Activated naive CD4-positive, alpha-beta T cell treated with anti-CD3 and anti-CD28 coated beads for 36 hours (primary cell): ENCODE measurements at places on chromosomes 2 and 18. TPM values are rescaled to one million over a fixed set of nuclear protein-coding genes. Genes with fewer than 3 reads are reported as not detected.

DNA sequence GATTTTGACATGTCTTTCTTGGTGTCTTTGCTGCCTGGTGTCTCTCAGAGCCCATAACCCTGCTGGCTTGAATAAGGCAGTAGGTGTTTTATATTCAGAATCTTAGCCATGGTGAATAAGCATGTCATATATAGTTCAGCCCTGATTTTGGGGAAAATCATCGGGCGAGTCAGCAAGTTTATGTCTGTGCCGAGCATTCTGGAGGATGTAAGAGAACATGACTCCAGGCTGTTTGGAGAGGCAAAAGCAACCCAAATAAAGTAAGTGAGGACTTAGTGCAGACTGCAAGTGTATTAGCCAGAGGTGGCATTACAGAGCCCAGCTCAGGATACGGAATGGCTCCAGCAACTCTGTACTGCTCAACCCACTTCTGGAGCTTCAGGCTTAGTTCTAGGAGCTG, 50.3 kb downstream of the TCF7L1 start:
- no peak overlapping the region for H3K4me3 ChIP-seq
- H3K4me1 ChIP-seq = no peaks in the 10 kb centered on the region
- no peak overlapping the region for H3K27ac ChIP-seq
- no peak for DNase-seq

DNA sequence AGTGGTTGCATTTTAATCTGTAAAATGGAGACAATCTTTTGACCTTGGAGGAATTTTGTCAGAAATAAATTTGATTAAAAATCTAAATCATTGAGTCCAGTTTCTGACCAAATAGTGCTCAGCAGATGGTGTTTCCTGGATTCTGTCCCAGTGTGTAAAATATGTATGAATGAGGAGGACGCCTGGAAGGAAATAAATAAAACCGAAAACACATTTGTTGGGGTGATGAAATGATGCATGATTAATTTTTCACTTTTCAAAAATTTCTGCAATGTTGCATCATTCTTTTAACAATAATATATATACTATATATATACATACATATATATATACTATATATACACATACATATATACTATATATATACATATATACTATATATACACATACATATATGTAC, 261.1 kb upstream of the TRIB2 start:
- H3K4me3 ChIP-seq = no peak overlapping the region
- H3K36me3 ChIP-seq = no peaks in the 10 kb centered on the region
- H3K4me1 ChIP-seq = peaks cover 39% of the 10 kb centered on the region
- no peak overlapping the region for H3K27ac ChIP-seq
- no peak for DNase-seq

- peaks cover 2% of the 10 kb centered on the region for H3K4me1 ChIP-seq
- H3K36me3 ChIP-seq = no peaks in the 10 kb centered on the region
- H3K27me3 ChIP-seq = peaks cover 2% of the 10 kb centered on the region
- no peak overlapping the region for H3K4me3 ChIP-seq
- no peak for DNase-seq
These were observed 840.1 kb upstream of the ID2 start for GRCh38 chr2:7841751-7842150.

DNA sequence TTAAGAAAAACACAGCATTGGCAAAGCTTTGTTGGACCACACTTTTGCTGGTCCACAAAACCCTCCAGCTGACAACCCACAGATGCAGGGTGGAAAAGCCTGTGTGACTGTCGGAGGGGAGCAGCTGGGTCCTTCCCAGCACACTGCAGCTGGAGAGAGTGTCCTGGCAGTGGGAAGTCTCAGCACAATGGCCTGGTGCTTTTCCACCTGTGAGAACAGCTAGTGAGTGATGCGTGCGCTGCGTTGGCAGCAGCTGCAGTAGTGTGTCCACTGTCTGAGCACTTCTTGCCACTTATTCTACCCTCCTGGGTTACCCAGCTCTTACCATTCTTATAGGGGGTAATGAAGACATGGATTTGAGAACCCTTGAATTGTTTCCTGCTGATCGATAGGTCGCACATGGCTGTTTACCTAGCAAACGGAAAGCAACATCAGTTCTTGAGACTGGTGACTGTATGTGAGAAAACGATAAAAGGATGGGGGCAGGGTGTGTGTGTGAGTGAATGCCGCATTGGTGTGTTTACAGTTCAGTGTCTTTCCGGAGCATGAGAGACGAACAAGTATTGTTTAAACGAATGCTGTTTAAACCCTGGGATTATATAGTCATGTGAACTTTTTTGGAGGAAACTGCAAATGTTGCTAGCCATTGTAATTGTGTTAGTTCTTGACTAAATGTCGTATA, 69.7 kb downstream of the LYPD6 start:
- H3K27ac ChIP-seq = no peak overlapping the region
- DNase-seq = no peak
- no peaks in the 10 kb centered on the region for H3K36me3 ChIP-seq

DNA sequence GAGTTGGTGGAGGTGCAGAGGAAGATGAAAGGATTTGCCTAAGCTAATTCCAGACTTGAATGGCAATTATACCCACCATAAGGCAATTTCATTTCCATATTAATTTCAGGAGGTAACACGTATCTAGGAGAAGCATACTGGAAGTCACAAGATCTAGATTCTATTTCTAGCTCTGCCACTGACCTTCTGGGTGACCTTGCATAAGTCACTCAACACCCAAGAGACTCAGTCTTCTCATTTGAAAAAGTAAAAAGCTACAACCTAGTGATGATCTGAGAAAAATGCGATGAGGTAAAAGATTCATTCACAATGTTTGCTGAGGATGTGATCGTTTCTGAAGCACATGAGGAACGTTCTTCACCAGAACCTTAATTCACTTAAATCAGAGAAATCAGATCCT, 55.9 kb downstream of the GRB14 start:
- no peaks in the 10 kb centered on the region for H3K4me1 ChIP-seq
- H3K4me3 ChIP-seq = no peak overlapping the region
- no peaks in the 10 kb centered on the region for H3K36me3 ChIP-seq
- no peak overlapping the region for H3K27ac ChIP-seq
- no peak for DNase-seq
- H3K27me3 ChIP-seq = no peaks in the 10 kb centered on the region

The ANKRD30BL gene
- not detected for total RNA-seq
